ENCODE measurements at places on chromosomes 12 and 14.
A peak's percentile ranks its signal among the peaks of the same experiment; 100 is the strongest.

GRCh38 chr14:24055971-24056799 lies 4.4 kb downstream of the CARMIL3 start:
- DNase-seq, result no peak

- DNase-seq, result no peak
Observed at GRCh38 chr14:93002851-93003298, 79.9 kb downstream of the CHGA start.

DNA sequence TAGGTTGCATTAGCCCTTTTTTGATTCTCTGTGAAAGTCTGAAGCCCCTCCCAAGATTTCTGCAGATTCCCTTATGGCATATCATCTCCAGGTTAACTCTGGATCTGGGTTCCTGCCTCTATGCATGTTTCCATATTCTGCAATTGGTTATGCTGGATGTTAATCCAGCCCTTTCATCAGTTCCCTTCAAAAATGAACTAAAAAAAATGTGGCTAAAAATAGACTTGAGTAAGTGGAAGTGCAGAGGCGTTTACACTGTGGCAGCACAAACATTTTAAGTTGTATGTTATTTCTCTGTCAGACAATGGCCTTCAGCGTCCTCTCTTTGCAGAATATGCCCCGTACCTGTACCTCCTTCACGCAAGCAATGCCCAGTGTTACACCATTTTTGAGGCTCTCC lies 11.4 kb downstream of the MGST1 start:
- DNase-seq, result no peak

DNA sequence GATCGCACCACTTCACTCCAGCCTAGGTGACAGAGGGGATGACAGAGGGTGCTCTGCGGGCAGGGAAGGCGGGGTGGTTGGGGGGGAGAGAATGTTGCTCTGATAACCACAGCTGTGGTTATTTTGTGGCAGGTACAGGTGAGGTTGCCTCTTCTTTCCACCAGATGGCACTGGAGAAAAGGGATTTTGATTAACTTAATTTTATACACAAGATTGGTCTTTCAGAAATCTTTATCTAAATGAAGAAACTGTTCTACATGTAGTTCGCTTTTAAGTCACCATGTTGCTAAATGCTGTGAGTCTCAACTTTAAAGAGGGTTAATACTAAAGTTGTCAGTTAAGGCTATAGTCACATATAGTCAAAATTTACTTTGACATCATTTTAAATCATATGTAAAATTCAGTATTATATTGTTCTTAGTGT lies 25.7 kb downstream of the FGF23 start:
- peak; percentile 68 for DNase-seq

- no peak for DNase-seq
Observed at GRCh38 chr14:85125291-85125670, 404.7 kb upstream of the FLRT2 start.

GRCh38 chr14:103816991-103817390 lies 30.4 kb downstream of the PPP1R13B start:
- no peak for DNase-seq

DNA sequence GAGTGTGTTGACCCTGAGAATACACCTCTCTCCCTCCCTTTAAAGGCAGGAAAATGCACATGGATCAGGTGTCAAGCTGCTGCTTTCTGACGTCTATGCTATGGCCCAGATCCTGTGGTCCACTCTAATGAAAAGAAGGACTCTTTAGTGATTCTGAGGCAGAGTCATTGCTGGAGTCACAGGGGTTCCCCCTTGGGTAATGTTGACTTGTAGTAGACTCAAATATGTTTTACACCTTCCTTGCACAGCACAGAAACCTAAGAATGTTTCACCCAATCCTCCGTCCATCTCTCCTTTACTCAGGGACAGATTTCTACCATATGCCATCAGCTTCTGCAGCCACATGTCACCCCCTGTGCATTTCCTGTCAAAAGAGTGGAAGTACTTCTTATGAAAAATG lies 525.4 kb downstream of the TMEM121 start:
- no peak for DNase-seq

- DNase-seq, result peak; percentile 76
Observed at GRCh38 chr12:2739832-2740641, 54.7 kb upstream of the FKBP4 start.

DNA sequence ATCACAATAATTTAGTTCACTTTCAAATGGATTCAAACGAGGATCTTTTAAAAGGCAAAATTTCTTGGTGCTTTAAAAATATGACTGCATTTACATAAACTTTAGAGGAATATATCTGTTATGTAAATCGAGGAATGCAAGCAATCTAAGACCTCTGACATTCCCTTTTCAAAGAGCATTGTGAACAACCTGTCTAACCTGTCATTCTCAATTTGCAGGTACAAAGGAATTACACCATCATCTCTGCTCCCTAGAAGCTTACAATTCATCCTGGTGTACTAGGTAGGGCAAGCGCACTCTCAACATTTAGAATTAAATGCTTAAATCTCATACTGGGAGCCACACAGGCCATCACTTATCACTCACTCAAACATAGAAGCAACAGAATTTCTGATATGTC lies 35.6 kb downstream of the BMP4 start:
- DNase-seq, result peak; percentile 38

DNA sequence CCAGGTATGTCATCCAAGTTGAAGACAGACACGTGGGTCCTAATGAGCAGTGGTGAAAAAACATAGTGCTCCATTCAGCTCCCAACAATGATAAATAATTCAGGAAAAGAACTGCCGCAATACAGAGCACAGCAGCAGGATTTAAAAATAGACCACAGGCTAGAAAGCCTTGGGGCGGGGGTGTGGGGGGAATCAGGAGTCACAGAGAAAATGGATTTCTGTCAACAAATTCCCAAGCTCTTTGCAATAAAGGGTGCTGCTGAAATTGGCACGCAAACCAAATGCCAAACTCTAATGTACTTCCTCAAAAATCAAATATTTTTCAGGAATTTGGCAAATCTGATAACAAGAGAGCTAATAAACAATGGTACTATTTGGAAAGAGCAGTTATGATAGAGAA lies 58.6 kb downstream of the R3HDM2 start:
- DNase-seq, result no peak

GRCh38 chr12:49920241-49920914 lies 16.7 kb upstream of the FAIM2 start:
- no peak for DNase-seq

DNA sequence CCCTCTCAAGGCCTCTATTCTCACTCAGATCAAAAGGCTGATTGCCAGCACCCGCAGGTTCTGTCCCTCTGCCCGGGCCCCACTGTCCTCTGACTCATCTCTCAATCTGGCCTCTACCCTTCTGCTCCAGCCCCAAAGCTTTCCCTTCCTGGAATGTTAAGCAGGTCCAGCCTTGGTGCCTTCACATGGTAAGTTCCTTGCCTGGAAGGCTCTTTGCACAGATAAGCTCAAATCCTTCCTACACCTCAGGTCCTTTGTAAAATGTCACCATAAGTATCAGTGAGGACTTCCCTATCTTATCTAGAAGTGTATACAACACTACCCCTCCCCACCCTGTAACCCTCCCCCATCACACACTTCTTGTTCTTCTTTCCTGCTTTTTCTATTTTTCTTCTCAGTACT lies 22.2 kb downstream of the LPCAT3 start:
- no peak for DNase-seq

DNA sequence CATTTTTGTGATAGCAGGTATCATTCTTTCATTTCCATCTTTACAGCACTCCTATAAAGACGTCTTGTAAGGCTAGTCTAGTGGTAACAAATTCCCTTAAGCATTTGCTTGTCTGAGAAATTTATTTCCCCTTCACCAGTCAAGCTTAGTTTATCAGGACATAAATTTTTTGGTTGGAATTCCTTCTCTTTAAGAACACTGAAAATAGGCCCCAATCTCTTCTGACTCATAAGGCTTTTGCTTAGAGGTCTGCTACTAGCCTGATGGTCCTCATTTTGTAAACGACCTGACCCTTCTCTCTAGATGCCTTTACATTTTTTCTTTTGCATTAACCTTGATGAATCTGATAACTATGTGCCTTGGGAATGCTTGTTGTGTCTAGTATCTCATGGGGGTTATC lies 20.3 kb downstream of the OLR1 start:
- DNase-seq, result no peak

GRCh38 chr12:31224768-31225448 lies 101.0 kb downstream of the SINHCAF start:
- peak; percentile 22 for DNase-seq

- DNase-seq, result no peak
Observed at GRCh38 chr14:61653507-61653906, 41.8 kb upstream of the HIF1A start.

DNA sequence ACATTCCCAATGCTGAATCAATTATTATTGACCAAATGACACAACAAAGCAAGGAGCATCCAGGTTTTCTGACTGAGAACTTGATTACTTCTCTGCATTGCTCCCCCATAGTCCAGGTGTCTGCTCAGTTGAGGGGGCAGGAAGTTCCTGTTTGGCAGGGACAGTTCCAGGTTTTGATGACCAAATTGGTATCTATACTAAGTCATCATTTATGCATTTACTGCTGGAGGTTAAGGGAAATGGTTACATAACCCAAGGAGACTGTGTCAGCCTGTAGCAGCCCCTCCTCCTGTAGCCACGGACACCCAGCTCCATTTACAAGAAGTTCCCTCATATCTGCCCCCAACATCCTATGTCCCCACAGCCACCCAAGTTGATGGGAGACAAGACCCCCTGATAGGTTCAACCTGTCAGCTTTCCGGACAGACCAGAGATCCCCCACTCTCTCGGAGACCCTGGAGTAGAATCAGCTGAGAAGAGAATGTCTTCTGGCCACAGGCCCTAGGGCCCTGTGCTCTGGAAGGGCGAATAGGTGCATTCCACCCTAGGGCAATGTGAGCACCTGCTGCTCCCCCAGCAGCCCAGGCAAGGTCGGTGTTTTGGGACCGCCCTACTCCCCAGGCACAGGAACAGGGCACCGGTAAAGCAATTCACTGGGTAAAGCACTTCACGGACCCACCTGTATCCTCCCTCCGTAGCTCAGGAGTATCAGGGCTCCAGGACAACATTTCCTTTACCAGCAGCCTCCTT lies 23.6 kb downstream of the IRF2BPL start:
- DNase-seq, result no peak

DNA sequence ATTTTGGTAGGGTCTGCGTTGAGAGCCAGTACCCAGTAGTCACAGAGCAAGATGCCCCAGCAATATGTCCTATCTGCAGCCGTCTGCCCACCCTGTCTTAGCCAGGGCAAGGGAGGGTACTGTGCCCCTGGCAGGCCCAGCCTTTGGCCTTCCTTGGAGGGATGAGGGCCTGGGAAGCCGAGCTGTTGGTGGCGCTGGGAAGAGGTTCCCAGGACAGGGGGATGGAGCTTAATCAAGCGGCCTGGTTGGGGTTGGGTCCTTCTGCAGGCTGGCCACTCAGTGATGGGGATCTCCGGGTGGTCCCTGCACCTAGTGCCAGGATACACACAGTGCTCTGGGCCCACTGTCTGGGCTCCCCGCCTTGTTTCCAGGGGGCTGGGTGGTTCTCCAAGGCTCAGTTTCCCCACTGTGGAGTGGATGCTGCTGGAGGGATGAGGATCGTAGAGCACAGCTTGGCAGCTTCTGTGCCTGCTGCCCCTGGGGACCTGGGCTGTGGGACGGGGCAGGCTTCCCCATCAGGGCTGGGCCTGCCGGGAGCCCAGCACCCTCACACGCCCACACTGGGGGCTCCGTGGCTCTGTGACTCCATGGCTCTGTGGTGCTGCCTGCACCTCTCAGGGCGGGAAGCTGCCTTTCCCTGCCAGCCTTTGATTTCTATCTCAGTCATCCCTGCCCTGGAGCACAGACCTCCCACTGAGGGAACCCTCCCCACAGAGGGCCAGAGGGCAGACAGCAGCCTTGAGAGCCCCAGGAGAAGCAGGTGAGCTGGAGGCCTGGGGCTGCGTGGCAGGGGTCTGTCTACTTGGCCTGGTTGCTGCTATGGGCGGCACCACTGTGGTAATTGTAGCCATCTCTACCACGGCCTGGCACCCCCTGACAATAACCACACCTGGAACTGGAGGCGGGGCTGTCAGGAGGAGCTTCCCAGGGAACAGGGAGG lies 357.0 kb downstream of the TMEM121 start:
- no peak for DNase-seq

- DNase-seq, result no peak
Observed at GRCh38 chr14:91254461-91254860, 10.0 kb upstream of the GPR68 start.

- no peak for DNase-seq
Observed at GRCh38 chr14:50964683-50965390, 20.6 kb upstream of the PYGL start.

GRCh38 chr14:76829650-76830421 lies 3.6 kb downstream of the LRRC74A start:
- no peak for DNase-seq

- DNase-seq, result no peak
Observed at GRCh38 chr12:109870648-109871047, 9.7 kb downstream of the GLTP start.

DNA sequence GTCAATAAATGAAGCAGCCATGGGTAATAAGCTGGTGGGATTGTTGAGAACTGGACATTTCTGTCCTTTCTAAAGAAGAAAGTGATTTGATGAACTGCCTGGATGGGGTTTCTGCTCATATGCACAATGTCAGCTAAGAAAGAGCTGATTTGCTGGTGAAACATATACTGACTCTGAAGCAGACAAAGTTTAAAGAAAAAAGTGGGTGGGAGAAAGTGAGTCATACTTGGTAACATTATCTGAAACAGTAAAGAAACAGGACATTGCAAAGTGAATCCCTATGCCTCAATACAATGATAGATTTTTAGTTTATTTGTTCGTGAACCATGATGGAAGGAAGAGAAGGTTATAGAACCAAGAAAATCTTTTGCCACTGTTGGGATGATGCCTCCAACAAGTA lies 95.6 kb upstream of the DNM1L start:
- no peak for DNase-seq

- peak; percentile 68 for DNase-seq
Observed at GRCh38 chr12:991350-992333, 619 bp downstream of the ERC1 start.
